Hematopoietic multipotent progenitor cell treated with erythropoietin and hydrocortisone succinate and interleukin-3 and kit ligand, for 15 days (in vitro differentiated cells): ENCODE measurements at places on chromosomes 1 and 21.

GRCh38 chr1:228849011-228849541, 113.8 kb downstream of the RHOU start:
- DNase-seq, result no peak

DNA sequence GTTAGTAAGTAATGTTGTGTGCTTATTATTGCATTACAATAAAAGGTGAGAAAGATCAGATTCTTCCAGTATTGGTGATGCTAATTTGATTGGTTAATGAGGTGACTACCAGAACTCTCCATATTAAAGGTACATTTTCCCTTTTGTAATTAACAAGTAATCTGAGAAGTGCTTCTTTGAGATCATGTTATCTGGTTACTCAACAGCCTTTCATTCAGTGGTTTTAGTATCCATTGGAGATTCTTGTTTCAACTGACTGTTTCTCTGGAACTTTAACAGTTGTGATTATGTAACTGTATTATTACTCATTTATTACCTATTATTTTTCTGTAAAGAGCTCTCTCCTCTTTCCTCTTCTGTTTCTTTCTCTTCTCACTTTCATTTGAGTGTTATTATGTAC, 86.7 kb downstream of the PEX14 start:
- DNase-seq, result no peak

DNA sequence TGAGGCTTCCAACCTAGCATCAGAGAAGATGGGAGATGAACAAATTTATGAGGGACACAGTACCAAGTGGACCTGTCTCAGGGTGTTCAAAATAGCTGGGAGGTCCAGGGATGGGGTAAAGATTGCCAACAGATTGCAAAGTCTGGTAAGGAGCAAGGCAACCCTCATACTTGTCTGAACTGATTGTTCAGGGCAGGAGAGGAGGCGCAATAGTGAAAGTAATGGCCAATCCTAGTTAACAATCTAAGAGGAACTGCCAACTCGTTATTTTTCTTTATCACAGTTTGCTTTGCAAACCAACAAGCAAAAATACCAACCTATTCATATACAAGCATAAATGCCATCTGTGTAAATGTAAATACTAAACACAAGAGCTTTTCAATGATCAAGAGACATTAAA, 78.4 kb upstream of the S1PR1 start:
- no peak for DNase-seq

GRCh38 chr1:26787706-26788514, at the start of gene PIGV:
TSS of gene PIGV (plus strand) at chr1:26787950. CDS start at chr1:26790816, 2,866 bp downstream.
- peak; percentile 89 for DNase-seq

DNA sequence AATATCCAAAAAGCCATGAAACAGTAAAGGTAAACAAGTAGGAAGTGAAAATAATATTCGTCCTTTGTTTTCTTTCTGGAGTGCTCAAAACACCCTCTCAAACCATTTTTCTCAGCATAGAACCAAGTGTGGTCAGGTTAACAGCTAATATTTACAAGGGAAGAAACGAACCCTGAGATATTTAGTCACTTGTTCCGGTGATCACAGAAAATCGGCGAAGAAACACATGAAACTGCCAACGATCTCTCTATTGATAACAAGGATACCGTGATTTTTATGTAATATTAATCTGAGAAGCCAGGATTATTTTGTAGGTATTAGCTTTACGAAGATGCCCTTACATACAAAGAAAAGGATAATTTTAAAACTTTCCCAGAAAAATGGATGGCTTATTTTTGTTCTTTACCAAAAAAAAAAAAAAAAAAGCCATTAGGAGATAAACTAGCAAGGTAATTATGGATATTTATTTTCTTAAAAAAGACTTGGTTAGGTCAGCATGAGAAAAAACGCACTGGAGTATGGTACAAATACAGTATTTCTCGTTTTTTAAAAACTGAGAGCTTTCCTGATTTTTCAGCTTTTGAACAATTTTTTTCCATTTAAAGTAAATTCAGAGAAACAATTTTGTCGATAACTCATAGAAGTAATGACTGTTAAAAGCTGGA, 107.3 kb upstream of the HNRNPU start:
- no peak for DNase-seq

DNA sequence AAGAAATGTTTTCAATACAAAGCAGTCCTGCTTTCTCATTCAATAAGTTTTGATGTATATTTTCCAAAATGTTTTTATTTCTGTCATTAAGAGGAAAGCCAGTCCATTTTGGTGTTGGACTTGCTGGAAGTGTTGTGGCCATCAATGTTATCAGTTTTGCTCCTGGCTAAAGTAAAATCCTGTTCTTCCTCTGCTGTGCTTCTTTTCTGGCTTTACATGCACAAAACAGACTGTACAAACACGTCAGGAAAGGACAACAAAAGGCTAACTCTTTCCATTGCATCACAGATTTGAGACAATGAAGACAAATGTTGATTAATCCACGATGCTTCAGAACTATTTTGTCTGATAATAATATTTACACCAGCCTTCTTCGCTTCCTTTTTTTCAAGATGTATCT, 735.4 kb downstream of the LTN1 start:
- DNase-seq, result no peak

DNA sequence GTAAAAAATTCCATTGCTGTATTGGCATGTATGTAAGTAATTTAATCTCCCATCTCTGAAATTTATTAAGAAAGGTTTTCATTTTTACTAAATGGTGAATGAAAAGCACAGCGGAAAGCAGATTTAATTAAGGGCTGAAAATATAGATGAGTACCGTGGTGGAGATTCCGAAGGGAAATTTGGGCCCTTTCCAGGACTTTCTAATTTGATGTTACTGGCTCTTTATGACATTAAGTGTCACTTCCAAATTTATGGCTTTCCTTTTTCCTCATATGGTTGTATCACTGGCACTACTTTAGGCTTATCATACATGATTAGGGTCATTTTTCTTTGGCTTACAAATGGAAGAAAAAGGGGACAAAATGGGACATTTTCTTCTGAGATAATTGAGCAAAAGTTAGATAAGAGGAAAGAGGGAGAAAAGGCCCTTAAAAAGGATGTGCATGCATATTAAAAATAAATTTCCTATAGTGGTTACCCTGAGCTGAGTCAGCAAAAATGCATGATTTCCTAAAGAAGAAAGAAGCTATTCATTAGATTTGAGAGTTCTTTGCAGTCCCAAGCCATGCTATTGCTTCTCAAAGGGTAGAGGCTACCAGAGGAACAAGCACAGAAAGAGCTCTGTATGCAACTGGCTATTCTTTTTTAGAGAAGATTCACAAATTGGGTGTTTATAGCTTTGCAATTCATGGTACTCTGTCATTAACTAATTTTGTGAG, 74.9 kb upstream of the CNIH3 start:
- DNase-seq, result no peak

- no peak for DNase-seq
These were observed 1.7 kb downstream of the CSF1 start for GRCh38 chr1:109912214-109912861.

DNA sequence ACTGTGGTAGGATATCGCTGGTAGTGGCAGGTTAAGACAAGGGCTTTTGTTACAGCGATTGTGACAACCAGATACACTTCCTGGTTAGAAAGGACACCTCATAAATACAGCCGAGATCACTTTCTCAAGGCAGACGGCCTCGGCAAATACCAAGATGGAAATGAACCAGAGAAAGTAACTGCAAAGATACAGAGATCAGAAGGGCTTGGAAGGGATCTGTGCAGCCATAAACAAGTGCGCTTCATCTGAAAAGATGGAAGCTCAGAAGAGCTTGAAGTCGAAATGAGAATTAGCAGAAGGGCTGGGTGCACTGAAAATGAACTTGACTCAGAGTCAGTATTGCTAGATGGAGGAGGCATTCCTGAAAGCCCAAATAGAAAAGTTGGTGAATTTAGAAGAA, 7.1 kb downstream of the DHRS3 start:
- DNase-seq, result no peak
